Hepatic stellate cell (primary cell): ENCODE measurements at places on chromosomes 12 and 14.

DNA sequence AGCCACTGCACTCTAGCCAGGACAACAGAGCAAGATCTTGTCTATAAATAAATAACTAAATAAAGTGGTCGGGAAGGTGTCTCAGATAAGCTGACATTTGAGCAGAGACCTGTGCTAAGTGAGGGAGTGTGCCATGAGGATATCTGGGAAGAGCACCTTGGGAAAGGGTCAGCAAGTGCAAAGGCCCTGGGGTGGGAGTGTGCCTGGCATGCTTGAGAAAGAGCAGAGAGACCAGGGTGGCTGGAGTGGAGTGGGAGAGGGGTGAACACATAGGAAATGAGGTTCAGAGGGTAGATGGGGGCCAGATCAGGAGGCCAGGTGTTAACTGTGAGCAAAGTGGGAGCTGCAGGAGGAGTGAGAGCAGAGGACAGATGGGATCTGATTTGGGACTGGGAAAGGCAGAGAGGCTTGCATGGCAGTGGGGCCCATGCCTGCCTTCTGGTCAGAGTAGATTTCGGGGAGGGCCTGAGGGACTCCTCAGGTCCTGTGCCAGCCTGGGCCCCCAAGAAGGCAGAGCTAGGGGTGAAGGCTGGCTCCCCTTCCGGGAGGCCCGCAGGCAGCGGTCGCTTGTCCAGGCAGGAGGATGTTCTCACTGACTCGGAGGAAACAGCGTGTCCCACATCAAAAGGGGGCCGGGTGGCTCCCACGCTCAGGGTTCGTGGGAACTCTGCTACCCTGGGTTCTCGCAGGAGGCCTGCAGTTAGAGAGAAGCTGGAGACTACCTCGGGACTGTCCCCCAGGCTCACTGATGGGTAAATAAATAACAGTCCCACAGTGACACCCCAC is 32.6 kb downstream of the DTX1 start:
- DNase-seq = no peak

DNA sequence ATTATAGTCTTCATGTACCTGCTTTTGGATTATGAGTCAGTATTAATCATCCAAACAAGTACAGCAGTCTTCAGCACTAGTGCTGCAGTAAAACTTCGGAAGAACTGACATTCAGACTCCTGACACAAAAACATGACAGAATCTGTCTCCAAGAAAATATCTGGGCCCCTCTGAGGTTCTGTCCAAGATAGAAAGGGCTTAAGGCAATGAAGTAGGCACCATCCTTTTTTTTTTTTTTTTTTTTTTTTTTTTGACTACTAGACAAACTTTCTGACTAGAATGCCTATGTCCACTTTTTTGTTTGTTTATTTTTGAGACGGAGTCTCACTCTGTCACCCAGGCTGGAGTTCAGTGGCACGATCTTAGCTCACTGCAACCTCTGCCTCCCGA is 112.5 kb downstream of the MED13L start:
- no peak for DNase-seq

DNA sequence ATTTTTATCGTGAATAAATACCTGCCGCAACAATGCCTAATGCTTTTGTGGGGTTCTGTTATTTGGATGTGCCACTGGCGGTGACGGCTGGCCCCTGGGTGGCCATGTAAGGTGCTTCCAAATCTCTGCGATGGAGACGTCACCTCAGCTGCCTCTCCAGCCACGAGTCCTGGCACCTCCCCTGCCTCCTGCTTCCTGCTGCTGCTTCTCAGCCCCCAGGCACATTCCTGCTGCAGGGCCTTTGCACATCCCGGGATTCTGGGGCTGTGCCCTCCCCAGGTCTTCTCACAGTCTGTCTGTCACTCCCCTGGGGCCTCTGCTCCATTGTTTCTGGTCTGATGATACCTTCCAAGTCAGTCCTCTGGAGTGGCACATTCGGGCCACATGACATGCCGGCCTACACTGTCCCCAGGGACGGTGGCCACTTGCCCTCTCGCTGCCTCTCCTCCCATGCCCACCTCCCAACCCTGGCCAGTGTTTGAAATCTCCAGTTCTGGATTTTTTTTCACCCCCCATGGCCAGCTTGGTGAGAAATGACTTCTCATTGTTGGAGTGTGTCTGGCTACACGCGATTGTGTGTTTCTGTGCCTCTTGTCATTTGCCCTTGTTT is 151.8 kb downstream of the KIF26A start:
- no peak for DNase-seq

DNA sequence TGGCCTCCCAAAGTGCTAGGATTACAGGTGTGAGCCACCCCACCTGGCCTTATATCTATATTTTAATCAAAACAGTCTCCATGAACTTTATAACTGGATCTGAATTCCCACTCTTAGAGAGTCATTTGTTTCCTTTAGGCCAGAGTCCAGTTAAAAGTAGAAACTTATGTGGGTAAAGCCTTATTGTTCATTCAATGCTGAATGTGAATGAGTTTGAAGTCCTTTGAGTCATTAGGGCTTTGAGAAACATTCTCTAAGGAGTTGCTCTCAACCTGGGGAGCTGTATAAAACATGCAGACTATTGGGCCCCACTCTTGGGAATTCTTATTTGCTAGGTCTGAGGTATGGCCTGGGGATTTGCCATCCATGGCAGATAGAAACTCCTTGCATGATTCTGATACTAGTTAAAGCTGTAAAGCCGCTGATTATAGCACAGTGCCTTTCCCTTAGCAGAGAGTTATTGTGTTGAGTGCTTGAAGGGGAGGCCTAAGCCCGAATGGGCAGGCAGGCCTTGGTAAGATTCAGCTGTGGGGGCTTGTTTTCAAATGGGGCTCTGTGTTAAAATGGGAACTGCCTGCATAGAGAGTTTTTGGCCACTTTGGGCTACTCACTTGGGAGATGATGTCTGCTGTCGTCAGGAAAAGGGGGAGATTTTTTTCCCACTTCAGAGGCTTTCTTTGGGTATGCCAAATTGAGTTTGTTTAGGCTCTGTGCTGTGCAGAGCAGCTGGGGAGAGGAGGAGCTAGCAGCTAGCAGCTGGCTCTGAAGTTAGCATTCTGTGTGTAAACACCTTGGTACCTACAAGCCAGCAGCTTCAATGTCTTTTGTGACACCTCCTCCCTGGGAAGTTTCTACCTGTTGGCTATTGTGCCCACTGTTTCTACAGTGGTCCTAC is 117.5 kb downstream of the DACT1 start:
- DNase-seq = no peak
